ENCODE measurements at places on chromosomes 12 and 14.

- no peak for DNase-seq
Observed at GRCh38 chr14:34372786-34373185, 89.3 kb downstream of the SPTSSA start.

DNA sequence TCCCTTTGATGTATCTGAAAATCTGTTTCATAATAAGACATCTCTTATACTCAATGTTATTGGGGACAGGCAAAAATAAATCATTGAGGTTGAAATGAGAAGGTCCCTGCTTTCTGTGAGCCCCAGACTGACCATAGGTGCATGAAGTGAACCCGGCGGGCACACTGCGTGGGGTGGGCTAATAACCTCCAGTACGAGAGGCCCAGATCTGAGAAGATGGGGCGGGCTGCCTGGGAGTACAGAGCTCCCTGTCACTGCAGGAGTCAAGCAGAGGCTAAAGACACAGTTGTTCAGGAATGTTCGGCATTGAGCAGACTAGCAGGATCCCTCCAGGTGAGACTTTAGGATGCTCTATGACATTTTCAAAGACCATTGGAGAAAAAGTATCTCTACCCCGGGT, 244.6 kb downstream of the CHST11 start:
- DNase-seq: no peak

DNA sequence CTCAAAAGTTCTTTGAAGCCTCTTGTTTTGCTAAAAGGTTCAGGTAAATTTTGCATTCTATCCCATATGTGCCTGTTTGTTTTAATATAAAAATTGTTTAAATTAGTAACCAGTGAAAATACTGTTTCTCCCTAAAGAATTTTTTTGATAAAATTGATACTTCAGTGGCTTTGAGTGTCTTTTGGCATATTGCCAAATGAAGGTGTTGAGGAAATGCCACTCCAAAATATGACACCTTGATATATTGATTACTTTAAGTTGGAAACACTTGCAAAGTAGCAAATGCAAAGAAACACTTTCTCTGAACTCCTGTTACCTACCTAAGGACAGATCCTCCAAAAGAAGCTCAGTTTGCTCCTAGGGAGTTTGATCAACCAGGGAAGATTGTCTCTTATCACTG, 8.4 kb downstream of the STYX start:
- no peak for DNase-seq

DNA sequence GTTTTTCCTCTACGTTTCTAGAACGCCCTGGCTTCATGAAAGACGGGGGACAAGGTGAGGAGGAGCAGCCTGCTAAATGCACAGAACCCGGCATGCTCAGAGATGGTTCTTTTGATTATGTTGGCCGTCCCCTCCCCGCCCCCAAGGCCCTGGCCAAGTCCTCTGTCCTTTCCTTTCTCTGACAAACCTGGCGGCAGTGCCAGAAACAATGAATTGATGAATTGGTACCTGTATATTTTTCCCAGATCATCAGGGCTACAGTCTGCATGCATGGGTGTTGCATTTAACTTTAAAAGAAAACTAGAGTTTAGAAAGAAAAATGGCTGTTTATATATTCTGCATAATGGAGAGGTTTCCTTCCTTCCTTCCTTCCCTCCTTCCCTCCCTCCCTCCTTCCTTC, 29.0 kb downstream of the GPRC5D start:
- DNase-seq: no peak

DNA sequence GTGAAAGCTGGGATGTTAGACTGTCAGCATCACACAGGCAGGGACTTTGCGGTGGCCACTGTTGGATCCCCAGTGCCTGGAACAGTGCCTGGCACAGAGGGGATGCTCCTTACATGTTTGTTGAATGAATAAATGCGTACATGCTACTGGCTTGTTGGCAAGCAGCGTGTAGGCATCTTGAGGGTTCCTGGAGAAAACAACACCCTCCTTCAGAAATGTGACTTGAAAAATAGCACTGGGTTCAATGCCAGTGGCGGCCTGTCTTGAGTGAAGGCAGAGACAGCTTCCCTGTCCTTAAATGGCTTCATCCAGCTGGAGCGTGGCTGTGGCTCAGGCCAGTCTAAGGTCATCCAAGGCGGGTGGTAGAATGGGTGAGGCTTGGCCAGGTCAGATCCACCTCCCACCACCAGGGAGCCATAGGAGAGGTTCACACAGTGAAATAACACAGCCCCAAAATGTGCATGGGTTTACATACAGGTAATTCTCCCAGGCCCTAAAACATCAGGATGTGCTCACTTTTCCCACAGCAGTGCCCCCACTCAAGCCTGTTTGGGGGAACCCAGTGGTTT, 171.4 kb downstream of the PHETA1 start:
- no peak for DNase-seq

DNA sequence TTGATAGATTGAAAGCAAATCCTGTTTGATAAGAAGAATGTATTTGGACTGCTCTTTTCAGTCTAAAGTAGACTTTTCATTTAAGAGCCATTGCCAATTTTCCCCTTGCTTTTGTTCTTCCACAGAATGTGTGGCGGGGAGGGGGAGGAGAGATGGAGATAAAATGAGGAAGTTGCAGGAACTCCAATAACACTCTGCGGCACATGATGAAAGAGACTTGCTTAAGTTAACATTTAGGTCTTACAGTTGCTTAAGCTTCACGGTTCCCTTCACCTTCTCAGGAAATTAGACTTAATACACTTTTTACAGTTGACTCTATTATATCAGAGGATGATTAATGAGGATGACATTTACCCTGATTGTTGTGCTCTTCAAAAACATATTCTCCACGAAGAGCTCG, 537.3 kb downstream of the TMTC2 start:
- DNase-seq: no peak

DNA sequence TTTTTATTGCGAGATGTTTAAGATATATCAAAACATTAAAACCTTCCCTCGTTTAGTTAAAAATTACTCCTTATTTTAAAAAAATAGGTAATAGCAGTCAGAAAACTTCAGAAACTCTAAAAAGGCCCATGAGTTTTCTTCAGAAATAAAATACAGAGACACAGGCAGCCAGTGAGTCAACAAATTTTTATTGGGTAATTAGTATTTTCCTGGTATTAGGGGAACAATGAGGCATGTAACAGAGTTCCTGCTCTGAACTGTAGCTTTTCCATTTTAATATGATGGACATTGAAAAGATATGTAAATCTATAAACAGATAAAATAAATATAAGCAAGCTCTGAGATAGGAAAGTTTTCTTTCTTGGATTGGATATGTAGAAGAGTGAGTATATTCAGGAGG, 399 bp upstream of the ZNF705A start:
- no peak for DNase-seq

DNA sequence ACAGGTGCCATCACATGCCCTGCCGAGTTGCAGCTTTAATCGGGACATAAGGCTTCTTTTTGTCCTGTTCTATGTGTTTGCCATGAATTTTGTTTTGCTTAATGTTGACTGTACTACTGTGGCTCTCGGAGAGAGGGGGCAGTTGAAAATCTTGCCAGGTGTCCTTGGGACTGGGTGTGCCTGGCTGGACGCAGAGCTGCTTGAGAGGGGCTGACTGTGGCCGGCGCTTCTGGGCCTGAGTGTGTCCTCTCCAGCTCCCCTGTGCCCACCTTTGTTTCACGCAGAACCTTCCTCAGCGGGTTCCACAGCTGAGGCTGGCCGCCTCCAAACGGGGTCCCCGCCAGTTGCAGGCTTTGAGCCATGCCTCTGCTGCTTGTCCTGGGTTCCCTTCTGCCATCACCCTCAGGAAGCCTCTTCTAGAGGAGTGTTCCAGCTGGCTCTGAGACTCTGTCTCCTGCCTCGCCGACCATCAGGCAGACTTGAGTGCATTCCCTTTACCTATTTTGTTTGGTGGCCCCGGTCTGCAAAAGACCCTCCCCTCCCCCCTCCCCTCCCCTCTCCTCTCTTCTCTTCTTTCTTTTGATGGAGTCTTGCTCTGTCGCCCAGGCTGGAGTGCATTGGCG, 49.7 kb downstream of the DDX51 start:
- no peak for DNase-seq

DNA sequence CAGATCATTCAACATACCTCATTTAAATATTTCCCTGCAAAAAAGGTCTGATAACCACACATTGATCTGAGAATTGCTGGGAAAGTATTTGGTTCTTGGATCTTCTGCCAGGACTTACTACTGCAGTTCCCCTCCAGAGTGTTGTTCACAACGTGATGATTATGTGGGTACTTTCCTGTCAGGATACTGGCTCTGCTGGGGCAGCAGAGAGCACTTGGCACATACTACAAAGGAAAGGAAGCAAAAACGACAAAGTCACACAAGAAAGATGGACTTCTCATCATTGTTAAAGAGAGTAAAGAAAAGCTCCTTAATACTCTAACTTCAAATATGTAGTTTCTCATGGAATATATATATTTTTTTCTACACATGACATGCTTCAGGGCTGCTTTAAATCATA, 11.5 kb downstream of the GNS start:
- no peak for DNase-seq

DNA sequence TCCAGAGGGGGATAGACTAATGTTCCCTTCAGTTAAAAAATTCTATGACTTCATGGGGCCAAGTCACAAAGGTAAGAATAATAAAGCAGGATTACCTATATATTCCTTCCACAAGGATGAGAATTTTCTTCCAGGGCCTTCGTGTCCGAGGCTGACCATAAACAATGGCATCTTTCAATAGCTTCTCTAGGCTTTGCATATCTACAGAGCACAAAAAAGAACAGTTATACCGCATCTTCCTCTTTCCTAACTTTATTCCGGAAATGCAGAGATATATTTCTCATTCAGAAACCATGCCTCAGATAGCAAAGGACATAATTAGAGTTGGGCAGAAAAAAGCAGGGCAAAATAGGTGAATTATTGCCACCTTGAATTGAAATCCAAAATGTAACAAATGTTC, 58.3 kb upstream of the ISM2 start:
- DNase-seq: no peak

DNA sequence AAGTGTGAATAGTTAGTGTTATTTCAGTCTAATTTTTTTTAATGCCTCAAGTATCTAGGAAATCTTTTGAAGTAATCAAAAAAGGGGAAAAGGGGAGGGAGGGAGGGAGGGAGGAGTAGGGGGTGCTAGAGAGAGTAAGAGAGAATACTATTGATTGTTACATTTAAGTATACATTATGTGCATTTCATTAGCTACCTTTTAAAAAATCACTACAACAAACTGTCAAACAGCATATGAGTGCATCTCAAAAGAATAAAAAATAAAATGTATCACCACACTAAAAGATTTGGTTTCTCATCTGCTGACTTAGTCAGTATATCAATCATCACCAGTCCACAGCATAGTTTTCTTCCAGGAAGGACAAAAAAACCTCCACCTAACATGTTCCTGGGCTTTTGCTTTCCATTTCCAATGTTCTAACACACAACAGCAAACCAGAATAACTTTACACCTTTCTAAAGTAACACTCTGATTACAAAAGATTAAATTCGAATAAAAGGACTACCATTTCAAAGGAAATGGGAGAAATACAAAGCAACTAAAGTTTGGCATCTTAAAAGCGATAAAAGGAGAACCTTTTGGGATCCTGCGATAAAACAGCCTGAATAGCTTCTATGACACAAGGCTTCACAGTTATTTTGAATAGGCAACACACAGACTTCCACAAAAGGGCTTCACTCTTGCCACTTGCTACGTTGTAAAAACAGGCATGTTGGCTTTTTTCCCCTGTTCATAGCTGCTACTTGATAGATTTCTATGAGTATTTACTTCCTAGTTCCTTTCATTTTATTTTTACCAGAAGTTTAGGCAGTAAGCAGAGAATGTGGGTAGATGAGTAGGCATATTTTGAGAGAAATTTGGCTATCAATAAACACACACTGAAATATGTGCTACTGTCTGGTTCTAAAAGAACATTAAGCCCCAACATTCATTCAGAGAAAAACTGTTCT, 160.9 kb downstream of the EPS8 start:
- no peak for DNase-seq

DNA sequence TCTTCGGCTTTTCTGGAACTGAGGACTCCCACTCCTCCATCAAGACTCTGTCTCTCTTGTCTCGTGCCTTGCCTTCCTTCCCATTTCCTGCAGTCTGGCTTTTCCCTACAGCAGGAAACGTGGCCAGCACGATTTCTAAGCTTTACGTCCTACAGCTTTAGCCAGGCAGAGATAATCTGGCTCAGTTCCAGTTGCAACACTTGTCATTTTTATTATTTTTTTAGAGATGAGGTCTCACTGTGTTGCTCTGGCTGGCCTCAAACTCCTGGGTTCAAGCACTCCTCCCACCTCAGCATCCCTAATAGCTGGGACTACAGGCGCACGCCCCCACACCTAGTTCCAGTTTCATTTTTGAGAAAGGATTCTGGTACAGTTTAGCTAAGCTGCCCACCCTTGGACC, 19.9 kb downstream of the CALM1 start:
- DNase-seq: no peak

DNA sequence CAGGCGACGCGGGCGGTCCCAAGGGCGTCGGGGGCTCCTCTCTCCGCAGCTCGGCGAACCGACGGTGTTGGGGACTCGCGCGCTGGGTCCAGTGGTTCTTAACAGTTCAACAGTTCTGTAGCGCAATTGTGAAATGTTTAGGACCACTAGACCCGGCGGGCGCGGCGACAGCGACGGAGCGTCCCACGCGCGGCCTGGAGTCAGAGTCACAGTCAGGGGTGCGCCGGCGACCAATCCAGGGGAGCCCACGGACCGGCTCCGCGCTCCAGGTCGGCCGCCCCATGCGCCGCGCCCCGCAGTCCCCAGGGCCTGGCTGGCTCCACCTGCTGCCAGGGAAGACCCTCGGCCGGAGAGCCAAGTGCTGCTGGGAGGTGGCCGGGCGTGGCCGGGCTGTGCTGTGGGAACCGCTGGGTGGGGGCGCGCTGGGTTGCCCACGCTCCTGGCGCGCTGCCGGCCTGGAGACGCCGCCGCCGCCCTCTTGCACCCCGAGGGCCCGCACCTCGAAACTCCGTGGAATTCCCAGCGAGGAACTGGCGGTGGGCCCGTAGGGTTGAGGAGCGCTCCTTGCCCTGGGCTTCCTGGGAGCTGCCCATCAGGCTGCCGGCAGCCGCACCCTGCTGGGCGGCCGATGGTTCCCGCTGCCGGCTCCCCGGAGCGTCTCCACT, 20.9 kb upstream of the KIF26A start:
- DNase-seq: no peak

DNA sequence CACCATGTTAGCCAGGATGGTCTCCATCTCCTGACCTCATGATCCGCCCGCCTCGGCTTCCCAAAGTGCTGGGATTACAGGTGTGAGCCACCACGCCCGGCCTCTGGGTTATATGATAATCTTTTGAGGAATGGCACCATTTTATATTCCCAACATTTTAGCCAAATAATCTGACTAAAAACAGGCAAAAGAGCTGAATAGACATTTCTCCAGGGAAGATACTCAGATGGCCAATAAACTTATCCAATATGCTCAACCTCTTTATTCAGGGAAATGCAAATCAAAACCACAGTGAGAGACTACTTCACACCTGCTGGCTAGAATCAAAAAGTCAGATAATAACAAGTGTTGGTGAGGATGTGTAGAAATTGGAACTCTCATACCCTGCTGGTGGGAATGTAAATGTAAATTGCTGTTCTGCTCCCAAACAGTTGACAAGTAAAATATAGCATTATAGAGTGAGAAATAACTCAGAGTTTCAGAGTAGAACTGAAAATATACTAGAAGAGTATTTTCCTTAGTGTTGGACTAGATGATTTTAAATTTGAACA, 80.0 kb downstream of the RCOR1 start:
- no peak for DNase-seq

- no peak for DNase-seq
Observed at GRCh38 chr12:81992461-81992860, 233.3 kb upstream of the PPFIA2 start.
